ENCODE measurements at places on chromosomes 5 and 9. TPM values are rescaled to one million over a fixed set of nuclear protein-coding genes. Genes with fewer than 3 reads are reported as not detected.

The SLU7 gene
- 60.6 TPM for total RNA-seq

The KIF12 gene
- not detected for total RNA-seq

The ZBTB34 gene
- 10.5 TPM for total RNA-seq

The NR5A1 gene
- total RNA-seq, result not detected

The MATR3 gene
- total RNA-seq, result 194 TPM

The HSDL2 gene
- total RNA-seq, result 42.0 TPM

The ZER1 gene
- total RNA-seq, result 42.9 TPM

The ROPN1L gene
- not detected for total RNA-seq

The SPINK9 gene
- 0.90 TPM for total RNA-seq

The FGF10 gene
- total RNA-seq, result 11.3 TPM

The EGFLAM gene
- total RNA-seq, result 13.5 TPM

The MSMP gene
- total RNA-seq, result 2.0 TPM

The QRFP gene
- not detected for total RNA-seq

The TICAM2 gene
- total RNA-seq, result 8.3 TPM

The MPDZ gene
- total RNA-seq, result 113 TPM

The CYLC2 gene
- total RNA-seq, result not detected

The AGXT2 gene
- not detected for total RNA-seq

The ST6GALNAC4 gene
- 46.5 TPM for total RNA-seq

The SPATA9 gene
- total RNA-seq, result 0.60 TPM

The MEIKIN gene
- 1.2 TPM for total RNA-seq

The RC3H2 gene
- 54.1 TPM for total RNA-seq

The WNT8A gene
- not detected for total RNA-seq

The EQTN gene
- total RNA-seq, result 0.58 TPM

The CD180 gene
- total RNA-seq, result 3.0 TPM

The ST8SIA4 gene
- 19.7 TPM for total RNA-seq

The SMIM3 gene
- 47.6 TPM for total RNA-seq

The HRH2 gene
- 12.6 TPM for total RNA-seq

The TMEM252 gene
- not detected for total RNA-seq

The C7 gene
- 412 TPM for total RNA-seq

The TEX10 gene
- total RNA-seq, result 10.6 TPM

The SH3RF2 gene
- 3.1 TPM for total RNA-seq

The DHX29 gene
- total RNA-seq, result 24.6 TPM

The FRRS1L gene
- total RNA-seq, result 1.9 TPM

The MYMK gene
- not detected for total RNA-seq

The FOXD4L6 gene
- total RNA-seq, result not detected

The C1QTNF2 gene
- 9.1 TPM for total RNA-seq

The MAST4 gene
- 66.5 TPM for total RNA-seq

The MZB1 gene
- 3.9 TPM for total RNA-seq

The ROR2 gene
- 1.6 TPM for total RNA-seq

The NEUROG1 gene
- total RNA-seq, result not detected

The SPATA31C1 gene
- not detected for total RNA-seq

The FBXL7 gene
- 19.9 TPM for total RNA-seq

The PTPN3 gene
- total RNA-seq, result 22.9 TPM

The NFIB gene
- total RNA-seq, result 160 TPM

The IL17B gene
- total RNA-seq, result 18.0 TPM

The LVRN gene
- total RNA-seq, result 1.4 TPM

The LURAP1L gene
- total RNA-seq, result 18.6 TPM
